ENCODE measurements at places on chromosomes 3 and 15.

DNA sequence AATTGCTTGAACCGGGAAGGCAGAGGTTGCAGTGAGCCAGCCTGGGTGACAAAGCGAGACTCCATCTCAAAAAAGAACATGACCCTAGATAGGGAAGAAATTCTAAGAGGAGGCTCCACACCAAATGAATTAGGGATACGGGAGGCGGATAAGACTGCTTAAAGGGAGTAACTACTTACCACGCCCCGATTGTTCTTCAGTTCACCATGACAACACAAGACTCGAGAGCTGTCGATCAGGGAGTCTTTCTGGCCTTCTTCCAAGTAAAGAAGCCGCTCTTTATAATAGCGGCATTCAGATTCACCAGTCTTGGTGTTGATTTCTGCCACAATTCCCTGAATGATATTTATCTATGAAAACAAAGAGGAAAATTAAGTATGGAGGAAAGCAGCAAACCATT is 53.9 kb upstream of the TASOR start:
- DNase-seq: peak; percentile 39

DNA sequence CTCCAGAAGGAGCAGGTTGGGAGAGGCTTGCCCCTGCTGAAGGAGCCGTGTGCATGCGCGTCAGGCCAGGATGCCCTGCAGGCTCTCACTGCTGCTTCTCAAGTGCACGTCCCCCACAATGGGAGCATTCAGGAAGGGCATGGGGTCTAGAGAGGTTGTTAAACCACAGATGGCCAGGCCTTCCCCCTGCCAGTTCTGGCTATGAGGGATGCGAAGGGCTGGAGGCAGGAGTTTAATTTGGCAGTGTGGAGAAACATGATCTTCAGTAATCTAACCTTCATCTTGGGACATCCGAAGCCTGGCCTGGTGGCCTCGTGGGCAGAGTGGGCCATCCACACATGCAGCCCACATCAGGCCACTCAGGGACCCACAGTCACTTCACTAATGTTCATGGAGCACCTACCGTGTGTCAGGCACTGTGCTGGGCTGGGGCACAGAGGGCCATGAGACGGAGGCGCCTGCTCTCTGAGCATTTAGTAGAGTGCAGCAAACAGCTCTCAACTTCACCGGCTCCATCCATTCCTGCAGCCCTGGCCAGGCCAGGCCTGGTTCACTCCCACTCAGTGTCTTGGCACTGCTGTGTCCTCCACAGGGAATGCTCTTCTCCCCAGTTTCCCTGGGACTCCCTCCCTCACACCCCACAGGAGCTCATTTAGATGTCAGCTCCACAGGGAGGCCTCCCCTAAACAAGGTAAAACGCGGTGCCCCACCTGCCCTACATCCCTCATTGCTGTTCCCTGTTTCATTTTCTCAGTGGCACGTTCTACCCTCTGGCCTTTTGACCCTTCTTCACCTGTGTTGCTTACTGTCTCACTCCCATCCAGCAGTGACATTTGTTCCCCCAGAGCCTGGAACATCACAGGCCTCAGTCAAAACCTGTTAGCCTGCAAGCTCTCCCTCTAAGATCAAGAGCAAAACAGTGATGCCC is 4.0 kb downstream of the CFAP100 start:
- no peak for DNase-seq

- no peak for DNase-seq
These were observed 274.3 kb upstream of the PPP2R3A start for GRCh38 chr3:135691240-135691639.

GRCh38 chr15:45635191-45635638 is 386 bp downstream of the SQOR start:
- DNase-seq: peak; percentile 20

GRCh38 chr3:45704301-45704943 is 15.2 kb downstream of the SACM1L start:
- no peak for DNase-seq

- DNase-seq: peak; percentile 36
These were observed 10.5 kb downstream of the GNAI2 start for GRCh38 chr3:50246517-50246954.

- DNase-seq: peak; percentile 42
These were observed 54.4 kb upstream of the TLE3 start for GRCh38 chr15:70152070-70152480.

DNA sequence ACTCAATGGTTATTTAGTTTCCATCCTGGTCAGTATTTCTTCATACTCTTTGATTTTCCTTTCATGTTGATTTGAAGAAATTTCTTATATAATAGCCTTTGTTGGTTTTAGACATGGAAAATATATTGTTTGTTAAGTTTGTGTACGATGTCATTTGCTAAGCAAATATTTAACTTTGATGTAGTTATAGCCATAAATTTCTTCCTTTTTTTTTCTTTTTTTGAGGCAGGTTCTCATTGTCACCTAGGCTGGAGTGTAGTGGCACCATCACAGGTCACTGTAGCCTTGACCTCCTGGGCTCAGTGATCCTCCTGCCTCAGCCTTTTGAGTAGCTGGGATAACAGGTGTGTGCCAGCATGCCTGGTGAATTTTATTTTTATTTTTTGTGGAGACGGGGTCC is 51.4 kb downstream of the NMD3 start:
- DNase-seq: no peak

- no peak for DNase-seq
These were observed 41.4 kb upstream of the SLC41A3 start for GRCh38 chr3:126125341-126125740.

DNA sequence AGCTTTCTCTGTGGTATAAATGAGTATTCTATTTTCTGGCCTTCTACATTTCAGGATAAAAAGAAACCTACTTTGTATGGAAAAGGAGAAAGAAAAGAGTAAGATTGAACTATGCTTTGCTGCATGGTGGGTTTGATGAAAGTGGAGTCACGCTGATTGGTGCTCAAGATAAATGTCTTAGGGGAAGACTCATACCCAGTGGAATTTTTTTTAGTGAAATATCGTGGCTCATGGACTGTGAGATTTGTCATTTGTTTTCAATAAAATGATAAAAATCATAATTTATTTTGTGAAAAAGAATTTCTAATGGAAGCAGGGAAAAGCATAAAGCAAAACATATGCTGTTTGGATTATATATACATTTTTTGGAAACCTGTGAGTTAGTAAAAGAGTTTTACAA is 292.5 kb downstream of the ZPLD1 start:
- no peak for DNase-seq

DNA sequence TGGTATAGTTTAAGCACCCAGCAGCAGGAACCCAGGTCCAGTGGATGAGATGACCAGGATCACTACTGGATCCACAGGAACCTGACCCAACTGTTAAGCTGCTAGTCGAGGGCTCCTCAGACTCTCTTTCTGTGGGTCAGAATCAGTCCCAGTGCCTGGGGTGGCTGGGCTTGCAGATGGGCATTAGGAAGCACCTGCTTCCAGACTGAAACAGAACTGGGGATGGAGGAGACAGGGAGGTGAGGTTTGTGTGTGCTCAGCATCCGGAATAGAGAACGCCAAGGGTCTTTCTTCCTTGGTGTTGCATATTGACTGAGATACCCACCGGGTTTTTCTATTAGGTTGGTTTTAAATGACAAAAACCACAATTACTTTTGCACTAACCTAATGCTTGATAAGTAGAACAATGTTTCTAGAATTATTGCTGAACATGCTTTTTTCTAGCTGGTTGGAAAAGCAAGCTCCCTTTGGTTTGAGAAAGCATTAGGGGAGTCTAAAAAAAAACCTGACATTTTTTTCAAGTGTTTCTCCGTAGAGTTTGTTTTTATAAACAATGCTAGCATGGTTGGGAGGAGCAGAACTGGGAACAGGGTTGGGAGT is 779 bp downstream of the ST3GAL6 start:
- DNase-seq: no peak

DNA sequence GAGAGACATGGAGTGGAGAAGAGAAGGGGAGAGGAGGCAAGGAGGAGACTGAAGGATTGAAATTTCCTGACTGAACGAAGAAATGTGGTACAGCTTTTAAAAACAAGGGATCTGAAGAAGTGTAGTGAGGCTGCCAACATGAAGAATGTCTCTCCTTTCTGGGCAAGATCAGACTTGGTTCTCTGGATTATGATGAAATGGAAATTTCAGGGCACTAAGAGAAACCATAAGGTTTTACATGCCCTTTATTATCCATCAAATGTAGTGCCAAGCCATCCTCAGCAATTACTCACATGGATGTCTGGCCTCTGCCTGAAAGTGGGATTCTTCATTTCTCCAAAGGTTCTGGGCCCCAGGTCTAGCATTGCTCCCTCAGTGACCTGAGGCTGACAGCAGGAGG is 77.6 kb upstream of the CCDC80 start:
- DNase-seq: no peak
